Ovary (tissue), 10 donors: ENCODE measurements at places on chromosomes 11 and 22.

GRCh38 chr22:27885977-27886842 is 32.8 kb downstream of the PITPNB start:
- peaks cover 2% of the 10 kb centered on the region for H3K4me1 ChIP-seq
- no peak overlapping the region for H3K4me3 ChIP-seq
- H3K27me3 ChIP-seq: no peaks in the 10 kb centered on the region
- no peak for DNase-seq

- DNase-seq: no peak
- peaks cover 22% of the 10 kb centered on the region for H3K4me1 ChIP-seq
These were observed 2.2 kb downstream of the MAFF start for GRCh38 chr22:38203855-38204514.

GRCh38 chr11:103091064-103091800 is 728 bp downstream of the DCUN1D5 start:
- peaks cover 3% of the 10 kb centered on the region for H3K4me1 ChIP-seq
- no peak overlapping the region for H3K27ac ChIP-seq
- no peaks in the 10 kb centered on the region for H3K36me3 ChIP-seq
- no peaks in the 10 kb centered on the region for H3K27me3 ChIP-seq
- no peak for DNase-seq
- peak overlapping the region; percentile 96 for H3K4me3 ChIP-seq

DNA sequence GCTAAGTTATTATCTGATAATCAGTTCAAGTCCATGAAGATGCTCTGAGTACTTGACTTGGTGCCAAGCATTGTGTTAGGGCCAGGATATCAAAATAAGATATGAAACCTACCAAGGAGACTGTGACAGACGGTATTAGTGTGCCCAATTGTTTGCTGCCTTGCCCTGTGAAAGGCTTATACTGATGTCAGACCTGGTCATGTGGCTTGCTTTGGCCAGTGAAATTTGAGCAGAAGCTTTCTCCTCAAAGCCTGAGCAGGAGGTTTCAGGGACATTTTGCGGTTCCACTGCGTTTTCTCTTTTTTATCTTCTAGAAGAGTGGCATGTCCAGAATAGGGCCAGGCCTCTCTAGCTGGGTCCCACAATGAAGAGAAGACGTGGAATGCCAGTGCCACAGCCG is 15.8 kb upstream of the PKNOX2 start:
- no peaks in the 10 kb centered on the region for H3K4me1 ChIP-seq
- H3K4me3 ChIP-seq: no peak overlapping the region
- H3K27me3 ChIP-seq: no peaks in the 10 kb centered on the region

- peaks cover 4% of the 10 kb centered on the region for H3K4me1 ChIP-seq
- peak within 1 kb of the TSS; percentile 34 for H3K27ac ChIP-seq
- H3K27me3 ChIP-seq: no peaks in the 10 kb centered on the region
- peak; percentile 77 for DNase-seq
- no peaks in the 10 kb centered on the region for H3K36me3 ChIP-seq
- H3K4me3 ChIP-seq: peak within 1 kb of the TSS; percentile 93
These were observed at the start of gene PPP6R2 for GRCh38 chr22:50342651-50343540. PPP6R2 (plus strand) TSS chr22:50343327; CDS start chr22:50393909, 50,582 bp downstream.

DNA sequence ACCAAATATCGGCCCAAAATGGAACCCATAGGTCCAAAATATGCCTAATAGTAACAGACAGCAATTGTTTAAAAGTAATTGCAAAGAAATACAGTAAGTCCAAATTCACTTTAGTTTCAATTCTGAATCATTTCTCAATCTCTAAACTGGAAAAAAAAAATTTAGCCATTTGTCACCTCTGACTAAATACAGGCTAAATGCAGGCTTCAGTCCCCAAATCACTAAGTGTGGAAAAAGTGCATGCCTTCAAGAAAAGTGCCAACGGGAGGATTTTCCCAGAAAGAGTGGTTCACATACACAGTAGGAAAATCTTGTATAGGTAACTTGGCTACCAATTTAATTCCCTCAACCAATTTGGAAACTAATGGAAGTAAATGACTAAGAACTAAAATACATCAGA is 35.7 kb downstream of the SIK3 start:
- no peak for DNase-seq
- H3K36me3 ChIP-seq: no peaks in the 10 kb centered on the region
- H3K27me3 ChIP-seq: no peaks in the 10 kb centered on the region
- H3K4me3 ChIP-seq: no peak overlapping the region
- peaks cover 7% of the 10 kb centered on the region for H3K4me1 ChIP-seq

GRCh38 chr11:10498022-10498400 is 42.9 kb downstream of the AMPD3 start:
- H3K4me1 ChIP-seq: no peaks in the 10 kb centered on the region
- H3K36me3 ChIP-seq: no peaks in the 10 kb centered on the region
- no peak overlapping the region for H3K27ac ChIP-seq
- no peaks in the 10 kb centered on the region for H3K27me3 ChIP-seq

- H3K36me3 ChIP-seq: no peaks in the 10 kb centered on the region
- no peak overlapping the region for H3K4me3 ChIP-seq
- no peaks in the 10 kb centered on the region for H3K4me1 ChIP-seq
- no peak for DNase-seq
- H3K27me3 ChIP-seq: no peaks in the 10 kb centered on the region
These were observed 12.1 kb downstream of the SERGEF start for GRCh38 chr11:18000760-18001159.

DNA sequence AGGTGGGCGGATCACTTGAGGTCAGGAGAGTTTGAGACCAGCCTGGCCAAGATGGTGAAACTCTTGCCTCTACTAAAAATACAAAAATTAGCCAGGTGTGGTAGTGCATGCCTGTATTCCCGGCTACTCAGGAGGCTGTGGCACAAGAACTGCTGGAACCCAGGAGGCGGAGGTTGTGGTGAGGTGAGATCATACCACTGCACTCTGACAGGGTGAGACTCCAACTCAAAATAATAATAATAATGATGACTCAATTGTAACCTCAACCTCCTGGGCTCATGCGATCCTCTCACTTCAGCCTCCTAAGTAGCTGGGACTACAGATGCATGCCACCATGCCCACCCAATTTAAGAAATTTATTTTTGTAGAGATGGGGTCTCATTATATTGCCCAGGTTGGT is 15.6 kb upstream of the CHRNA10 start:
- DNase-seq: no peak
- H3K27me3 ChIP-seq: no peaks in the 10 kb centered on the region
- no peak overlapping the region for H3K27ac ChIP-seq
- H3K36me3 ChIP-seq: no peaks in the 10 kb centered on the region

- no peaks in the 10 kb centered on the region for H3K27me3 ChIP-seq
- no peak overlapping the region for H3K27ac ChIP-seq
- H3K4me3 ChIP-seq: no peak overlapping the region
These were observed 14.3 kb downstream of the TP53AIP1 start for GRCh38 chr11:128928400-128928799.

GRCh38 chr11:126423743-126424142 is 68.3 kb downstream of the ST3GAL4 start:
- peak; percentile 90 for DNase-seq
- H3K4me1 ChIP-seq: peaks cover 43% of the 10 kb centered on the region
- H3K27ac ChIP-seq: peak overlapping the region; percentile 44
- no peak overlapping the region for H3K4me3 ChIP-seq
- no peaks in the 10 kb centered on the region for H3K36me3 ChIP-seq

GRCh38 chr11:118998822-118999221 is 884 bp downstream of the CENATAC start:
- DNase-seq: no peak
- no peaks in the 10 kb centered on the region for H3K27me3 ChIP-seq
- no peak overlapping the region for H3K27ac ChIP-seq
- H3K4me3 ChIP-seq: peak overlapping the region; percentile 80
- peaks cover 7% of the 10 kb centered on the region for H3K4me1 ChIP-seq

DNA sequence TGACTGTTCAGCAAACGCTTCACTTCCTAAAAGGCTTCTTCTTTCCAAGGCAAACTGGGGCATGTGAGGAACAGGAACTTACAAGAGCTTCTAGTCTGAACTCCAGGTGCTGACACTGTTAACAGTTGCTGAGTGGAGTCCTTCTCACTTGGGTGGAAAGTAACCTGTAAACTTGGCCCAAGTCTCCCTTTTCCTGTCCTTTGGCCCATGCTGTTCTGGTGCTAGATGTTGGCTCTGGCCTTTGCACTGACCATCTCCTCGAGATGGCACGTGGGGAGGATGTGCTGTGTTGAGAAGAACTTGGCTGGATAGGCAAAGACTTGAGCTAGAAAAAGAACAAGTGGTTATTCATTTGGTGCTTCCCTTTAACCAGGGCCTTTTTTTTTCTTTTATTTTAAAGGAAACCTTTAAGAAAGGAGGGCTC is 53.6 kb downstream of the PTPRJ start:
- DNase-seq: no peak
- no peak overlapping the region for H3K4me3 ChIP-seq
- H3K27ac ChIP-seq: no peak overlapping the region
- H3K4me1 ChIP-seq: peaks cover under 1% of the 10 kb centered on the region
- H3K27me3 ChIP-seq: no peaks in the 10 kb centered on the region

DNA sequence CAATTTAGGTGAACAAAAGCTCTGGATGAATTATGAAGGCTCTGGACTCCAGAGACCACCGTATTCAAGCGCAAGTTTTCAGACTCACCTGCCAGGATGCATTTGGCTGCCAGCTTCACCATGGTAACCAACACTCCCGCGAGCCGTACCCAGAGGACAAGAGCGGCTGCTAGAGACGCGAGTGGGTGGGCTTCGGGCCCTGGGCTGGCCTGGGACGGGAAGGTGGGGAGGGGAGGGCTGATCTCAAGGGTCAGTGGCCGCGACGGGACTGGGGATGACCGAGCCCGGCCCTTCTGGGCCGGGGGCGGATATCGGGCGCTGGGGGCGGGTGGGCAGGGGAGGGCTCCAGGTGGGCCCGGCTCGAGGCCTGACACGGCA is 344 bp downstream of the IFT27 start:
- H3K27me3 ChIP-seq: no peaks in the 10 kb centered on the region
- peaks cover 5% of the 10 kb centered on the region for H3K4me1 ChIP-seq
- peak overlapping the region; percentile 98 for H3K4me3 ChIP-seq

- no peak overlapping the region for H3K27ac ChIP-seq
- peak; percentile 74 for DNase-seq
- no peak overlapping the region for H3K4me3 ChIP-seq
These were observed 90.3 kb upstream of the PITPNB start for GRCh38 chr22:28009272-28009827.

- no peaks in the 10 kb centered on the region for H3K27me3 ChIP-seq
- no peak for DNase-seq
- no peaks in the 10 kb centered on the region for H3K36me3 ChIP-seq
- H3K27ac ChIP-seq: no peak overlapping the region
- peaks cover 2% of the 10 kb centered on the region for H3K4me1 ChIP-seq
These were observed 62.5 kb downstream of the DGCR2 start for GRCh38 chr22:19059481-19060278.

DNA sequence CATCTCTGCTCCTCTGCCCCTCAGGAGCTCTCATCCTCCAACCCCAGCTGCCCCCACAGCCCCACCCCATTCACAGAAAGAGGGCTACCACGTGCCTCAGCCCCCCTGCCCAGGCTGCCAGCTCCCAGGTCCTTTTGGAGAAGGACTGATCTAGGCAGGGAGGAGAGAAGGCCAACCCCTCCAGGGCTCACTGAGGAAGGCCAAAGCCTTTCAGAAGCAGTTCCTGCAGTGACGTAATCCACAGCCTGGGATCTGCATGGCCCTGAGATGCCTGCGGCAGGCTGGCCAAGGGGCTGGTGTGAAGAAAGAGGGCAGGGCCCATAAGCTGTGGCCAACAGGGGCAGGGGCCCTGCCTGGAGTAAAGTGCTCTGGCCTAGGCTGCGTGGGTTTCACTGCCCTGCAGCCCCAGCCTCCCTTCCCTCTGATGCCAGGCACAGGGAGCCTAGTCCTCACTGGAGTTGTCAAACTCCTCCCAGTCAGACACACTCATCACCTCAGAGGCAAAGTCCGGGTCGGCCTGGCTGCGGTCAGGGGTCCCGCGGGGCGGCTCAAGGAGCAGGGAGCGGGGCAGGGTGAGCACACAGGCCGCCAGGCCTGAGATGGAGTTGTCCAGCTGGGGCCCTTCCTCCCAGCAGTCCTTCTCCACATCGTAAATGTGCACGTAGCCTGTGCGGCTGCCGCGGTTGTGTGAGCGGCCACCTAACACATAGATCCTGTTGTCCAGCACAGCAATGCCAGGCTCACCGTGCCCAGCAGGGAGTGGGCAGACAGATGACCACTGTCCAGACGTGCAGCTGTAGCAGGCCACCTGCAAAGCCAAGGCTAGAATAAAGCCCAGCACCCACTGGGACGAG is 4.2 kb upstream of the SCARF2 start:
- peaks cover 7% of the 10 kb centered on the region for H3K4me1 ChIP-seq
- no peak overlapping the region for H3K4me3 ChIP-seq
- H3K36me3 ChIP-seq: no peaks in the 10 kb centered on the region

- no peak for DNase-seq
- H3K4me3 ChIP-seq: no peak overlapping the region
- H3K27me3 ChIP-seq: no peaks in the 10 kb centered on the region
- H3K27ac ChIP-seq: no peak overlapping the region
- H3K36me3 ChIP-seq: no peaks in the 10 kb centered on the region
These were observed 12.3 kb downstream of the TANGO2 start for GRCh38 chr22:20033045-20033706.

DNA sequence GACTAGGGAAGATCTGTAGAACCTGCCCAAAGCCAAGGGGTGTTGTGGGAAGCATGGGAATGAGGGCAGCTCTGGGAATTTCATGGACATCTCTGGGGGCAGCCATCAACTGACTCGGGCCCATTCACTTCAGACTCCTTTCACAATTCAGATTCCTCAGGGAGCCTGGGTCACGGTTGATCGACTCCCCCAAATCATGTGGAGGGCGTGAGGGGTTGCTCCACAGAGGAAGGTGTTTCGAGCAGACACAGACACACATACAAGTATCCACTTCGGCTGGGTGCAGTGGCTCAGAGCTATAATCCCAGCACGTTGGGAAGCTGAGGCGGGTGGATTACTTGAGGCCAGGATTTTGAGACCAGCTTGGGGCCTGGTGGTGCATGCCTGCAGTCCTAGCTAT is 15.7 kb downstream of the STX3 start:
- H3K27me3 ChIP-seq: no peaks in the 10 kb centered on the region
- H3K36me3 ChIP-seq: no peaks in the 10 kb centered on the region

- no peaks in the 10 kb centered on the region for H3K36me3 ChIP-seq
- no peak overlapping the region for H3K4me3 ChIP-seq
These were observed 25.6 kb downstream of the MN1 start for GRCh38 chr22:27775758-27776649.

DNA sequence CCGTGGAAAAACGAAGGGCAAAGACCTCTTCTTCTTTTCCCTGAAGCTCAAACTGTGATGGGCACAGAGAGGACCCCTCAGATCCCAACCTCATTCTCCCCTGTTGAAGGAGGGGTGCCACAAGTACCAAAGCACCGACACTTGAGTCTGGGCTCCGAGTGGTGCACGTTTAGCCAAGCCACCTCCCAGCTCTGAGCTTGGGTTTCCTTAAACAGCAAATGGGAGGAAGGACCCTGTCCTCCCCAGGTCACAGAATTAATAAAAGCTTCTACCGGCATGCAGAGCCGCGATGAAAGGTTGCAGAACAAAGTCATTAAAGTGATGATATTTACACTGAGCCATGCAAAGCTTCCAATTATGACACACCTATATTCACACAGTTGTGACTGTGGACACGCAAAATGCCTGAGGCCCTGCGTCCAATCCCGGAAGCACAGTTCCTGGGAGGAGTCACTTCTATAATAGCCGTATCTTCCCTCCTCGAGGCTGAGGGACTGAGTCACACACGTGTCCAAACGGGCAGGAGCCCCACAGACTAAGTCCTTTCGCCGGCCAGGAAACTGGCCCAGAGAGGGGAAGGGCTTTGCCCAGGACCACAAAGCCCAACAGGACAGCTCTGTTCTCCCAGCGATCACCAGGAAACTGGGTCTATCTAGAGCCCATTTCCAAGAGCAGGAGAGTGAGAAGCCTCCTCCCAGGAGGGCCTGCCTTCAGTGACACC is 922 bp upstream of the CSNK1E start:
- peak overlapping the region; percentile 32 for H3K4me3 ChIP-seq
- peak overlapping the region; percentile 96 for H3K27ac ChIP-seq
- peak; percentile 64 for DNase-seq
- peaks cover 4% of the 10 kb centered on the region for H3K4me1 ChIP-seq
